NCI-H187 (cell line): ENCODE measurements at places on chromosomes 2 and 18.

DNA sequence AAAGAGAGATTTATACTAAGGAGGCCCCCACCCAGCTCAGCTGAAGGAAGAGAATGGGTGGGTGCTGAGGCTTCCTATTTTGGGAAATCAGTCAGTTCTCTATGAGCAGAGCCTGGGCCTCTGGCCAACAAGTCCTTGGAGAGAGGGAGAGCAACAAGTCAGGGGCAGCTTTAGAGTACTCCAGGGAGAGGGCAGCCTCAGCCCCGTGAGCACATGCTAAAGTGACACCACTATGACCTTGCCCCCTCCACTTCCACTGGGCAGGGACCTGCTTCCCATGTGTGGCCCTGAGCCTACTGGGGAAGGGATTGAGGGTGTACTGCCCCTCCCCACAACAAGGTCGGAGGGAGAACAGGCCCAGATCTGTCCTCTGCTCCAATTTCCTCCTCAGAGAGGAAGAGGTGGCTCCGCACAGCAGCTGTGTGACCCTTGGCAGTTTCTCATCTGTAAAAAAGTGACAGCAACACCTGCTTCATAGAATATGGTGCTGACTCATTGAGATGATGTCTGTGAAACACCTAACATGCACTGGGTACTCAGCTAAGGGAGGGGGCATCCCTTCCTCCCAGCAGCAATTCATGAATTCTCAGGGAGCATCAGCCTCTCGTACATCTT, 72.9 kb downstream of the CLHC1 start:
- no peak for DNase-seq

DNA sequence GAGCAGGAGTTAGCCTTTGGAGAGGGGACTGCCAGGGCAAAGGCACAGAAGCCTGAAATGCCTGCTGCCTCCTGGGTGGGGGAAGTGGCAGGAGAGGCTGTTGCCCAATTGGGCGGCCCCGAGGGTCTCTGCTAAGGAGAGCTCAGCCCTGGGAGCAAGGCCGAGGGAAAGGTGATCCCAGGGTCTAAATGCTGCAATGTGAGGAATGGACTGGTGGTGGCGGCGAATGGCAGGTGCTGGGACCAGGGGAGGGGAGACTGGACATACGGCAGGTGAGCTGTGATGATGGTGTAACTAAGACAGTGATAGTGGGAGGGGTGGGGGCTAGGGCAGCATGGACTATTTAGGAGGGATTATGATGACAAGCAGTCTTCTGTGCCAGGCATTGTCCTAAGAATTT, 104.0 kb downstream of the DYSF start:
- no peak for DNase-seq

GRCh38 chr2:118816669-118817068, 30.8 kb downstream of the EN1 start:
- no peak for DNase-seq

DNA sequence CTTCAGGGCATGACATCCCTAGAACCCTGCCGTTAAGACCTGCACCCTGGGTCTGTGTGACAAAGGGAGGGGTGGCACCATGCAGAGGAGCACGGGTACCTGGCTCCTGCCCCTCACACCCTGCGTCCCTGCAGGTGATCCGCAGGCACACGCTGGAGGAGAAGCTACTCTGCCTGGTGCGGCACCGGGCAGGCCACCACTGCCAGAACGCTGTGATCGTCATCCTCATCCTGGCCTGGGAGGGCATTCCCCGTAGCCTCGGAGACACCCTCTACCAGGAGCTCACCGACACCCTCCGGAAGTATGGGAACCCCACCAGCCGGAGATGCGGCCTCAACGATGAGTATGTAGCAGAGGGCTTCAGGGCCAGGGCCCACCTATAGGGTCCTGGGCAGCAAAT, 60.0 kb downstream of the BOLA3 start:
- DNase-seq = no peak

- DNase-seq = no peak
Observed at GRCh38 chr2:113070606-113070975, 2.8 kb downstream of the IL1F10 start.
